Activated CD8-positive, alpha-beta T cell treated with anti-CD3 and anti-CD28 coated beads for 36 hours (primary cell): ENCODE measurements at places on chromosomes 6 and 20. TPM values are rescaled to one million over a fixed set of nuclear protein-coding genes. Genes with fewer than 3 reads are reported as not detected.

CEP57L1 gene
- 25.8 TPM for total RNA-seq

KCNK15 gene
- 0.25 TPM for total RNA-seq

CLPSL1 gene
- not detected for total RNA-seq

SMIM26 gene
- 56.6 TPM for total RNA-seq

GABRR1 gene
- not detected for total RNA-seq

TRIM15 gene
- not detected for total RNA-seq

BCLAF1 gene
- total RNA-seq: 128 TPM

C6orf141 gene
- total RNA-seq: 0.87 TPM

MLN gene
- not detected for total RNA-seq

TBXT gene
- not detected for total RNA-seq

NUS1 gene
- total RNA-seq: 42.8 TPM

SLC26A8 gene
- not detected for total RNA-seq

PDE7B gene
- total RNA-seq: 0.68 TPM
